ENCODE measurements at places on chromosomes 5 and 9. TPM values are rescaled to one million over a fixed set of nuclear protein-coding genes. Genes with fewer than 3 reads are reported as not detected.

IRX1 gene
- not detected for total RNA-seq

ELOVL7 gene
- total RNA-seq: 15.9 TPM

VLDLR gene
- 8.0 TPM for total RNA-seq

- DNase-seq: no peak
Measured at GRCh38 chr5:127685662-127686061, 17.5 kb upstream of the CCDC192 start.

All from mucosa of descending colon (tissue), 3 donors.